Ureter (tissue), 1 donor: ENCODE measurements at places on chromosomes 4 and X. TPM values are rescaled to one million over a fixed set of nuclear protein-coding genes. Genes with fewer than 3 reads are reported as not detected.

C4orf51 gene
- total RNA-seq = not detected

HSFX1 gene
- 2.5 TPM for total RNA-seq

GCNA gene
- total RNA-seq = 1.6 TPM

MAGEB10 gene
- not detected for total RNA-seq

HS3ST1 gene
- 9.8 TPM for total RNA-seq

ASB12 gene
- total RNA-seq = 2.1 TPM

IGSF1 gene
- total RNA-seq = 0.18 TPM

- DNase-seq = no peak
These were observed 144.6 kb upstream of the KIT start for GRCh38 chr4:54513204-54513603.

- DNase-seq = no peak
These were observed 127.8 kb downstream of the UBE2K start for GRCh38 chr4:39825741-39826231.

GRCh38 chrX:3563451-3563850 lies 150.0 kb downstream of the PRKX start:
- no peak for DNase-seq

GRCh38 chrX:55220119-55220794 lies at the start of gene PAGE5:
Gene PAGE5 (plus strand): TSS chrX:55220346. CDS start chrX:55221383, 1,037 bp downstream.
- DNase-seq = no peak

DNA sequence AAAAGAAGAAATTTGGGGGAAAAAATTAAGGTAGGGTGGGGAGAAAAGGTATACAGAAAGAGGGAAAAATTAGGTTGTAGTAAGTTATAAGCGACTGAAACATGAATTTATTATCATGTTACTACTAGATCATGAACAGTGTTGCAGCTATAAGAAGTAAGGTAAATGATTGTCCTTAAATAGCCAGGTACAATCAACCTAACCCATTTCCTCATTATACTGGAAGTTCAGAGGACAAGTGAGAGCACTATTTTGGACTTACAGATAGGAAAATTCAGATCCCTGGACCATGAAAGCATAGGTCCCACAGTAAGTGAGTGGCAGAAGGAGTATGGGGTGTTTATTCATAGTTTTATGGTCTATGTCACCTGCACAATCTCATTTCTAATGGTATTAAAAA lies 23.5 kb downstream of the PIR start:
- DNase-seq = no peak

- DNase-seq = no peak
These were observed 20.1 kb upstream of the UVSSA start for GRCh38 chr4:1326751-1327525.

DNA sequence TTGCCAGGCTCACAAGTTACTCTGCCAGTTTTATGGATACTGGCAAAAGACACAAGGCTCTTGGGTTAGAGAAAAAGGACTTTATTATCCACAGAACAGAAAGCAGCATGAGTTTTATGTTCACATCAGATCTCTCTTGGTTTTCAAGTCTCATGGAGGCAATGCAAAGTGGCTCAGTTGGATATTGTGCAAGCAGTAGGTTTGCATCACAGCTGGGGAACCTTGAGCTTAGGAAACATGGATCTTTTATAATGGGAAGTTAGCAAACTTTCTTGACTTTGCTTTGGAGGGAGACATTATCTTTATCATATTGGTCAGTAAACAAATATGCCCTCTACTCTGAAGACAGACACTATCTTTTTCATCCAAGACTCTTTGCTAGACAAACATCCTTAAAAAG lies 109.2 kb upstream of the GRPR start:
- no peak for DNase-seq

DNA sequence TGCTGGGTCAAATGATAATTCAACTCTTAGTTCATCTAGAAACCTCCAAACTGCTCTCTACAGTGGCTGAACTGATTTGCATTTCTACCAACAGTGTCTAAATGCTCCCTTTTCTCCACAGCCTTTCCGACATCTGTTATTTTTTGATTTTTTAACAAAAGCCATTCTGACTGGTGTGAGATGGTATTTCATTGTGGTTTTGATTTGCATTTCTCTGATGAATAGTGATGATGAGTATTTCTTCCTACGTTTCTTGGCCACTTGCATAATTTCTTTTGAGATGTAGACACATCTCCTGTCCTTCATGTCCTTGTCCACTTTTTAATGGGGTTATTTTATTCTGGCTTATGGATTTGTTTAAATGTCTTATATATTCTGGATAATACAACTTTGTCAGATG lies 298.2 kb upstream of the ARSJ start:
- no peak for DNase-seq

DNA sequence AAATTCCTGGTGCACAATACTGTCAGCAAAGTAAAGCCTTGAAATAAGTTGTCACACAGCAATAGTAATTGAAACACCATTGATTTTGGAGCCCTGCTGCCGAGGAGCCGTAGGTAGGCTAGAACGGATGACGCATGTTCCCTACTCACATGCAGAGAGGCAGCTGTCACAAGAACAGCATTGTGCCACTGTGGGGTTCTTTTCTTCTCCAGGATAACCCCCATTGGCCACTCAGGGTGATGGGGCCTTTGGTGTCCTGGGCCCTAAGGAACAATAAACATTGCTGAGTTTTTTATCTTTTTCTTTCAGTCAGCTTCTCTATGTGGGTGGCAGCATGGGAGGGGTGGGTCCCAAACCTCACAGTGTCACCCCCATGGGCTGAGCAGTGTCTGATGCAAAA lies 542.3 kb downstream of the BCOR start:
- DNase-seq = no peak

- DNase-seq = no peak
These were observed 4.3 kb downstream of the XKRX start for GRCh38 chrX:100924375-100924774.

- no peak for DNase-seq
These were observed 194.0 kb upstream of the BOD1L1 start for GRCh38 chr4:13821522-13821921.

- no peak for DNase-seq
These were observed 38.7 kb downstream of the RTL9 start for GRCh38 chrX:110397339-110397738.

DNA sequence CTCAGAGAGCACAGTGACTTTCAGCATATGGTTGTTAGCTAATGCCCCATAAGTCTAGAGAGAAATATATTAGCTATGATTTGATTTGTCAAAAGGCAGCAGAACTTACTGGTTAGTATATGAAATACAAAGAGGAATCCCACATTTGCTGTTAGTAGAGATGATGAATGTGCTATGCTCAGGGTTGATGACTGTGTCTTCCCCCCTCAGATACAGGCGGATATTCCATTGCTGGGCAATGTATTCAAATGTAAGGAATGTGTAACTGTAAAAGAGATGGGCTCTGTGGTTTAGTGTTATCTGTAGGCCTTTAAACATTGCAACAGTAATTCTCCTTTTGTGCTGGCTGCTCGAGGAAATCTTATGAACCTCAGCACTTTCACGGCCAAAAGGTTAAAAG lies 528.9 kb upstream of the ARX start:
- DNase-seq = no peak

GRCh38 chrX:68598841-68599240 lies 48.6 kb upstream of the STARD8 start:
- no peak for DNase-seq

DNA sequence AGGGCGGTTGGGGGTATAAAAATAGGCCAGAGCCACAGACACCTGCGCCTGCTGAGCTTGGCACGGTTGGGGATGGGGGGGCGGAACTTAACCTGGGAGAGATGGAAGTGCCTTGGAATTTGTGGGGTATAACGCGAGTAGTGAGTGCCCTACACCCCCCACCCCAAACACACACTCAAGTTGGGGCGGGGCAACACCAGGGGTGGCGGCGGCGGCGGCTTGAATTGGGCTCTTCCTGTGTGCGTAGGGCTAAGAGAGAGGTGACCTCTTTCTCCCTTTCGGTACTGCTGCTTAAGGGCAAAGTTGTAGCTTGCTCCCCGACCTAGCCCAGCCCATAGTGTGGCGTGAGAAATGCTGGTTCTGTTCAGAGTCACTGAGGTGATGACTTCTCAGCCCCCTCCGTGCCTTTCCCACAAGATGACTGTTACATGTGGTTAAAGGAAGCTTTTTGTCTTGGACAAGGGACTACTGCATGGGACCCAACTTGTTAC lies 839 bp downstream of the STK26 start:
- DNase-seq = no peak

DNA sequence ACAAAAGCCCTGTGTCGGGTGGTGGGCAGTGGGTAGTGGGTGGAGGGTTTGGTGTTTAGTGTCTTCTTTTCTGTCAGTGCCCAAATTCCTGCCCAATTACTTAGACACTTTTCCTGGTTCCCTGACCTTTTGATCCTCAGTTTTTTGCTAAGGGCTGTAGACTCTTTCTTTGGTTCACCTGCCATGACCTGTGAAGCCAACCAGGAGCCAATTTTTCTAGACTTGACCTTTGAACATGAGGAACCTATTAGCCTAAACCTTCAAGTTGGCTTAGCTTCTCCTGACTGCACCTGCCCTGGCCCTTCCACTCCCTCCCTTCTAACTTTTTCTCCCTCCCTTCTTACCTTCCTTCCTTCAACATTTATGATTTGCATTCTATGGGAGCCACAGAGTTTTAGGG lies 94.5 kb downstream of the MID1IP1 start:
- DNase-seq = no peak

DNA sequence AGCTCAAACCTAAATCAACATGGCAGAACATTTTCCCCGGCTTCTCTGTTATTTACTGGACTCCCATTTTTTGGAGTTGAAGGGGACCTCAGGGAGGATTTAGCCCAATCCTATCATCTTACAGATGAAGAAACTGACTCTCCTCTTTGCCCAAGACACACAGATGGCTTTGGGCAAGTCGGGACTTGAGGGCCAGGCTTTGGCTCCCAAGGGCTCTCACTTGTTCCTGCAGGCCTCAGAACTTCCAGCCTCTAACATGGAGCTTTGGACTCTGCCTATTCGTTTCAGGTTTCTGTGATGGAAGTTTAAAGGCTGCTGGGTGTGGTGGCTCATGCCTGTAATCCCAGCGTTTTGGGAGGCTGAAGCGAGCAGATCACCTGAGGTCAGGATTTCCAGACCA lies 59.5 kb downstream of the RHOH start:
- DNase-seq = no peak

GRCh38 chr4:120139392-120139791 lies 72.7 kb upstream of the MAD2L1 start:
- no peak for DNase-seq

DNA sequence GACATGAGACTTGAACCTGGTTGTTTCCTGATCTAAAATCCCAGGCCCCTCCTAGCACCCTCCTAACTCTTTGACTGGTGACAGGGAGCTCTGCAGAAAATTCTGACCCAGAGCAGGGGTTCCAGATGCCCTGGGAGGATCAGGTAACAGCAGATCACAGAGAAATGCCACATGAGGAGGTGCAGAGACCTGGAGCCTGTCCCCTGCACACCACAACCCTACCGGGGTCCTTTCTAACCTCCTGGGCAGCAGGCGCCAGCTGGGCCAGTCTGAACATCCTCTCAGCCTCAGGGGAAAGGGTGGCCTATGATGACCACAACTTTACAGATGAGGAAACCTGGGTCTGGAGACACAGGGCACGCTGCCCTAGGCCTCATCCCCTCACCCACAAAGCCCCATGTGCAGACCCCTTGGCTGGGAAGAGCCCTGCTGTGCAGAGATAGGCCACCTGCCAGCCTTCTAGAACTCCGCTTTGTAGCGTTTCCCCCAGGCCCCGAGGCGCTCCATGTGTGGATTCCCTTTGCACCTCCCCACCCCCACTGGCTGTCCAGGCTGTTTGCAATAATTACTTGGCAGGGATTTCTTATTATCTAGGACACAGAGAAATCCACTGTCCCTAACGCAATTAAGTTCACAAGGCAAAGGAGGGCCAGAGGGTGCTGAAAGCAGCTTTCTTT lies 36.5 kb downstream of the WDR1 start:
- DNase-seq = no peak

- peak; percentile 44 for DNase-seq
These were observed 608 bp downstream of the TAF1 start for GRCh38 chrX:71366674-71367256.

- peak; percentile 35 for DNase-seq
These were observed 10.5 kb upstream of the ADD1 start for GRCh38 chr4:2832981-2833670.

GRCh38 chr4:111630705-111631104 lies 514.5 kb upstream of the FAM241A start:
- DNase-seq = no peak

DNA sequence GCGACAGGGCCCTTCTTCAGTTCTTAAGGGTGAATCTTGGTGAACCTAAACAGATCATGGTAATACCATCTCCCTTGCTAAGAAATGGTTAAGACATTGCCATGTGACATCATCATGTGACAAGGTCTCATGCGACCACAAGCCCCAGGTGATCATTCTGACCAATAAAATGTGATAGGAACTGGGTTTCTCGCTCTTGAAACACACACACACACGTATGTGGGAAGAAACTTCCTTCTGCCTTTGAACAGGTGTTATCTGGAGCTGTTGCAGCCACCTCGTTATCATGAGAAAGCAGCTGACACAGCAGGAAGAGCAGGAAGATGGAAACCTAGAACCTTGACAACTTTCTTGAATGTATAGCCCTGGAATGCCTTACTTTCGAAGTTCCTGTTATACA lies 10.2 kb downstream of the SOD3 start:
- DNase-seq = no peak

GRCh38 chr4:68367835-68368234 lies 17.9 kb upstream of the YTHDC1 start:
- DNase-seq = no peak

- no peak for DNase-seq
These were observed 19.6 kb downstream of the CD40LG start for GRCh38 chrX:136667446-136668168.

DNA sequence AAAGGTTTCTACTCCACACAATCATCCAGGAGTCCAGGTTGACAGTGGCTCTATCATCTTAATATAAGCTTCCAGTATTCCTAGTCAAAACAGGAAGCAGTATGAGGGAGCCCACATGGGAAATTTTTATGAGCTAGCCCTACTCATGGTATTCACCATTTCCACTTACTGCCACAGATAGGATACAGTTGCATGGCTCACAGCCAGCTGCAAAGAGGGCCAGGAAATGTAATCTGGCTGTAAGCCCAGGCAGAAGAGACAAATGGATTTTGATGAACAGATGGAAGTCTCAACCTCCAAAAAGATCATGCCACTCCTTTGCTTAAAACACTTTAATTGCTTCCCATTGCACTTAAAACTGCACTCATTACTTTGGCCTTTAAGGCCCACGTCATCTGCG lies 150.6 kb downstream of the ADAMTS3 start:
- no peak for DNase-seq

DNA sequence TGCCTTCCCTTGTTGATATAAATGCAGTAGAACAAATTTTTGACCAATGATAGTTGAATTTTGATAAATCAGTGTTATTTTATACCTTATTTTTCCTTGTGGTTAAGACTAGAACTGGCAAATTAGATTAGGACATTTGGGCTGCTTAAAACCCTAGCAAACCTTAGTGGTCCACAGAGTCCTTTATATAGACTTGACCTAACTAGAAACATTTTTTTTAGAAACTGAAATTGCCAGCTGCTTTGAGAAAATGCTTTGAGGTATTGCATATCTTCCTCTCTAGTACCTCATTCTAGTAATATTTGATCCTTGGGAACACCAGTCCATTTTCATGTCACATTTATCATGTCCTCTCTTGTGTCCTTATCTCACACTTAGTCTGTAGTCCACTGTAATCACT lies 580.3 kb downstream of the FSTL5 start:
- no peak for DNase-seq
